ENCODE measurements at places on chromosomes 2 and 18.

DNA sequence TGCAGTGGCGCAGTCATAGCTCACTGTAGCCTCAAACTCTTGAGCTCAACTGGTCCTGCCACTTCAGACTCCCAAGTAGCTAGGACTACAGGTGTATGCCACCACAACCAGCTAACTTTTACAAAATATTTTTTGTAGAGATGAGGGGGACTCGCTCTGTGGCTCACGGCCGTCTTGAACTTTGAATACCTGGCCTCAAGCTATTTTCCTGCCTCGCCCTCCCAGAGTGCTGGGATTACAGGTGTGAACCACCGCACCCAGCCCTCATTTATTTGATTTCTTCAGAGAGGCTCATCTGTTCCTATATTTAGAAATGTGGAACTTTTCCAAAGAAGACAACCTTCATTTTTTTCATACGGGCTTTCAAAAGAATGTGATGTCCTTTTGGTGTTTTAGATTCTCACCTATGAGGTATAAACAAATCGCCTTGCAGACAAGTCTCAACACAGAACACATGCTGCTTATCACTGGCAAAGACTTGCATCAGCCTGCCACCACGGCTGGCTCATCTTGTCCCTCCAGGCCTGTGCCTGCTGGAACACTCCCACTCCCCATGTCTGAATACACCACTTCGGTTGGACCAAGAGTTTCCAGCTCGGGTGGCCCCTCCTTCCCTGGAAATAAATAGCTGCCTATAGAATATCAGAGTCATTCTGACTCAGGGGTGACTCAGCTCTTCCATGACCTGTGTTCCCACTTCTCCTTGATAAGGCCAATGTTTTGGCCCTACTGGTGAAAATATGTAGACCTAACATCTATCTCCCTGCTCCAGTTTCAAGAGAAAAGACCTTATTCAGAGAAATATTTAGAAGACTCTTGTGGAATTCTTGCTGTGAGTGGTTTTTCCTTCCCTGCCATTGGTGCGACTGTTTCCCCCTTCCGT, 202.6 kb downstream of the TGIF1 start:
- DNase-seq: no peak

GRCh38 chr2:44570271-44570670, 208.5 kb downstream of the CAMKMT start:
- no peak for DNase-seq

DNA sequence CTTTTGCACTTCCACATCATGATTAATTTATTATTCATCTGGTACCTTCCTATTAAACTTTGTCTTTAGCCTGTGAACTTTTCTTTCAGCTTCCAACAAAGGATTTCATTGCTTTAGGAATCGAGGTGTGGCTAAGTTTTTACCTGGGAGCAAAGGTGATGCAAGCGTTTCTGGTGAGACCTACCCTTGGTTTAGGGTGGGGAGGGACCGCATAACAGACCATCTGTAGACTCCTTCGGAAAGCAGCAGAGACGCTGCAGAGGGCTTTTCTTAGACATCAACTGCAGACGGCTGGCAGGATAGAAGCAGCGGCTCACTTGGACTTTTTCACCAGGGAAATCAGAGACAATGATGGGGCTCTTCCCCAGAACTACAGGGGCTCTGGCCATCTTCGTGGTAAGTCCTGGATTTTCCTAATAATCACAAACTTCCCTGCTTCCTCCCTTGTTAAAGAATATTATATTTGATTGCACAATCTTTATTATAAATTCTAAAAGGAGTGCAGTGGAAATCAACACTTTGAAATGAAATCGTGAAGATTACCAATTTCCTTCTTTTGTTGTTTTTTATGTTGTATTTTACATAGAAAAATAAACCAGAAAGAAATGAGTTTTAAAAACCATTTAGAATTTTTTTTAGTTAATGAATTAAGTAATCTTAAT, at the start of gene DSG3:
Gene DSG3 (plus strand): TSS at position 212 of the 662 bp plus-strand sequence. CDS start 137 bp downstream, at position 349.
- no peak for DNase-seq

GRCh38 chr2:136360790-136361189, 242.8 kb upstream of the CXCR4 start:
- no peak for DNase-seq

DNA sequence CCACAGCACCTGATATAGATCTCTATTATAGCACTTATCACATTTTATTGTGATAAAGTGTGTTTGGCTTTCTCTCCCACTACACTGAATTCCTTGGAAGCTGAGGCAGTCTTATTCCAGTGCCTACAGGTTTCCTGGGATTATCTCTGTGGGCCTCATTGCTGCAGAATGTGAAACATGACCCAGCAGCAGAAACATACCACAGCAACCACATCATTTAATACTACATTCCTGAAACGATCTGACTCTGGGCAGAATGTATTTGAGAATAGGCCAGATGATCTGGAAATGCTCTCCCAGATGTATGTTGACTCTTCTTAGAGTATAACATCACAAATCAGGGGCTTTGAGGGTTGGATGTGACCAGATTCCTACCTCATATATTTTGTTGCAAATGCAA, 323.5 kb upstream of the TANK start:
- no peak for DNase-seq

GRCh38 chr2:225999692-226000091, 600.2 kb downstream of the NYAP2 start:
- DNase-seq: no peak

DNA sequence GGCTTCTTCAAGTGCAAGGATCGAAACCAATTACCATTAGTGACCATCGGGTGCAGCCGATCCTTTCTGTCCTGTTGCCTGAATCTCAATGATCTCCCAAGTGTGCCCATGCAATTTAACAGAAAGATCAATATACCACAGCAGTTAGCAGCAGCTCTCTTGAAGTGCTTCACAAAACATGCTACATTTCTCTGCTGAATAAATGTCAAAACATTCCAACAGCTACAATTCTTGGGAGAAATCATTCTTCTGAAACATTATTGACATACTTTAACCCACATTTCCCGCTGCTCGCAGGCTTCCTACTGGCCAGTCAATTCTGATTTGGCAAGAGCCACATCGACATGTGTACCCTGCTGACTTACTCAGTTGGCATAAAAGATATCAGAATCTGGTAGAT, 907.7 kb downstream of the TMEM182 start:
- no peak for DNase-seq

GRCh38 chr2:26682155-26682554, 10.4 kb upstream of the KCNK3 start:
- no peak for DNase-seq
